Islet precursor cell (in vitro differentiated cells): ENCODE measurements at places on chromosomes 5 and 9.

DNA sequence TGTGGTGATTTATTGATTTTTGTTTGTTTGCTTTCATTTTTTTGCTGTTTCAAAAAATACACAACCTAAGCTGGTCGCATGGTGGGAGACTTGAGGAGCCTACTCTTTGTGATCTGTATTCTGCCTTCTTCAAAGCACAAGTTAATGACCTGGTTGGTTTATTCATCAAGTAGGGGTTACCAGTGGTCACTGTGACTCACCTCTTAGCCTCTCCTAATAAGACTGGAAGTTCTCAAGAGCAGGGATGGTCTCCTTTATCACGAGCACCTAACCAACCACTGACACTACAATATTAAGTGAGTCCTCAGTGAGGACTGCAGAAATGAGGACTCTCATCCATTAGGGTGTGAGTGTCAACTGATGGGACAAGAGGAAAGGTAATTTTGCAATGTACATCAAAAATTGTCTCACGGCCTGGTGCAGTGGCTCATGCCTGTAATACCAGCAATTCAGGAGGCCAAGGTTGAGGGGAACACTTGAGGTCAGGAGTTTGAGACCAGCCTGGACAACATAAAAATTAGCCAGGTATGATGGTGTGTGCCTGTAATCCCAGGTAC lies 13.6 kb upstream of the MTMR12 start:
- DNase-seq: no peak

DNA sequence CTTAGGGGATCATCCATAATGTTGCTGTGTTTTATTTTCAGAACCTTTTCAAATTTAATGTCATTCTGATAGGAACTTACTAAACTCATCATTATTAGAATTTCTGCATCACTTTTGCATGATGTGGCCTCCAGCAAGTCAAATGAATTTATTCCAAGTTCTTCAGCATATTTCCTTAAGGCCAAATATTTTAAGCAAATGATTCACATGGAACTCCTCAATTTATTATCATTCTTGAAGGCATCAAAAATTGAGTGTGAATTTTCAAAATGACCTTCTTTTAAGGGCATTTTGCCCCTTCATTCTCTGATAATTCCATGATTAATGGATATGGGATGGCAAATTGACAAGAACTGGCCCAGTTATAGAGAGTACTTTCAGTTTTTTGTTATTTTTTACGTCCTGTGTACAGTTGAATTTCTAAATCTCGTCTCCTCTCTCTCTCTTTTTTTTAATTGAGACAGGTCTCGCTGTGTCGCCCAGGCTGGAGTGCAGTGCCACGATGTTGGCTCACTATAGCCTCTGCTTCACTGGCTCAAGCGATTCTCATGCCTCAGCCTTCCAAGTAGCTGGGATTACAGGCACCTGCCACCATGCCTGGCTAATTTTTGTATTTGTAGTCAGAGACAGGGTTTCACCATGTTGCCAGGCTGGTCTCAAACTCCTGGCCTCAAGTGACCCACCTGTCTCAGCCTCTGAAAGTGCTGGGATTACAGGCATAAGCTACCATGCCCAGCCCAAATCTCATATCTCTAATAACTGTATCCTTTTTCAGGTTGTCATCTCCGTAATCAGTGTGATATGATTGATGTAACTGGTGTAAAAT lies 29.1 kb downstream of the GPR21 start:
- DNase-seq: no peak

DNA sequence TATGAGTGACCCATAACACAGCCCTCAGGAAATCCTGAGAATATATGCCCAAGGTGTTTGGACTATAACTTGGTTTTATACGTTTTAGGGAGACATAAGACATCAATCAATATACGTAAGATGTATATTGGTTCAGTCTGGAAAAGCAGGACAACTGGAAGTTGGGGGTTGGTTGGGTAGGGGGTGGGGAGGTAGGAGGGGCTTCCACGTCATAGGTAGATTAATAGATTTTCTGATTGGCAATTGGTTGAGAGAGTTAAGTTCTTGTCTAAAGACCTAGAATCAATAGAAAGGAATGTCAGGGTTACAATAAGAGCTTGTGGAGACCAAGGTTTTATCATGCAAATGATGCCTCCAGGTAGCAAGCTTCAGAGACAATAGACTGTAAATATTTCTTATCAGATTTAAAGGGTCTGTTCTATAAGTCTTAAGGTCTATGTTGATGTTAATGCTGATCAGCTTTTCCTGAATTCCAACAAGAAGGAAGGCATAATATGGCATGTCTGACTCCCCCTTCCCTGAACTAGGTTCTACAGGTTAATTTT lies 2267.7 kb upstream of the ACO1 start:
- no peak for DNase-seq

GRCh38 chr5:1341863-1342262 lies 3.0 kb downstream of the CLPTM1L start:
- no peak for DNase-seq

- no peak for DNase-seq
These were observed 1.9 kb downstream of the DPM2 start for GRCh38 chr9:127935765-127936221.

- DNase-seq: no peak
These were observed 271.5 kb downstream of the ARRDC3 start for GRCh38 chr5:91111473-91112238.

DNA sequence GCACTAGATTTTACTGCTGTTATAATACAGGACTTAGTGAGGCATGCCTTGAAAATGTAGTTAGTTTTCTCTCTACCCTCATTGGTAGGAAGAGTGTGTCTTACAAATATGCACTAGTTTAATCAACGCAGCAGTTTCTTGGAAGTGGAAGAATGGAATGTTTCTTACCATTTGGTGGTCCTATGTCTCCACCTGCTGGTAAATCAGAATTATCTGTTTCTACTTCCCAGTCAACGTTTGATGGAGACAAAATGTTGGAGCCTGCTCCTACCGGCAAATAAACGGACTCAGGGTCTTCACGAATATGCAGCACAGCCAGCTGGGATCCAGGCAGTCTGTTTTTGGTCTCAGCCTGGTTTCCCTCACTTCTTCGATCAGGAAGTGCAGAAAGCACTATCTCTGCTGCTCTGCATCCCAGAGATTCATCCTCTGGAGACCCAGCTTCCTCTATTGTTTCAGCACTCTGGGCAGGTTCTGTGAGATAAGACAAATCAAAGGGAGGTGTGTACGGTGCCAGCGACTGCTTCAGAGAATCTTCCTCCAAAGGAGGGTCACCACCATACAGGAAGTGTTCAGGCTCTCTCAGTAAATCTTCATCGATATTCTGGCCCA lies 59.5 kb upstream of the PCA3 start:
- DNase-seq: no peak
